ENCODE measurements at places on chromosomes 12 and 14. TPM values are rescaled to one million over a fixed set of nuclear protein-coding genes. Genes with fewer than 3 reads are reported as not detected.

DNAI7 gene
- total RNA-seq = not detected

PPM1H gene
- total RNA-seq = 12.5 TPM

PYGL gene
- 59.1 TPM for total RNA-seq

PLEKHD1 gene
- under 0.01 TPM for total RNA-seq

TEX52 gene
- not detected for total RNA-seq

MANSC1 gene
- total RNA-seq = 4.2 TPM

SOAT2 gene
- not detected for total RNA-seq

BICD1 gene
- 10.6 TPM for total RNA-seq

WIF1 gene
- not detected for total RNA-seq

PRB2 gene
- not detected for total RNA-seq

FKBP3 gene
- 15.3 TPM for total RNA-seq

SERPINA10 gene
- not detected for total RNA-seq

FICD gene
- total RNA-seq = 4.7 TPM

C12orf54 gene
- not detected for total RNA-seq

GRIP1 gene
- total RNA-seq = 2.4 TPM

All from mesangial cell (primary cell).